Stimulated activated CD8-positive, alpha-beta memory T cell treated with anti-CD3 and anti-CD28 coated beads, Interleukin-4, amount 100 ng/mL, for 24 hours (primary cell): ENCODE measurements at places on chromosomes 13 and 19.

DNA sequence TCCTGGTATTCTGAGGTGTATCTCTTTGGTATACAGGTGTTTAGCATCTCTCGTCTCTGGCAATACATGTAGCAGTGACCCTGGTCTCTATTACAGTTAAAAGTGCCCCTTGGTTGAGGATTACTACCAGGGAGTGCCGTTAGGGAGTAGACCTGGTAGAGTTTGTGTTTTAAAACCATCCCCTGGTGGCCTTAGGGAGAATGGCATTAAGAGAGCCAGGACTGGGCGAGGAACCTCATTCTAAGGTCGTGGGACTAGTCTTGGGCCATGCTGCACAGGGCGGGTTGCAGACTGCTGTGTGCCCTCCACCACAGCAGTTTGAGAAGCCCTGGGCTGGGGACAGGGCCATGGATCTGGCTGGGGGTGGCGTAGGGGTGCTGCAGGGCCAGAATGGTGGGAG, 35.0 kb downstream of the B3GLCT start:
- no peak for DNase-seq

GRCh38 chr13:90156390-90156789, 1191.1 kb upstream of the MIR17HG start:
- DNase-seq, result no peak

GRCh38 chr19:8490395-8490760, 12.1 kb downstream of the PRAM1 start:
- no peak for DNase-seq

DNA sequence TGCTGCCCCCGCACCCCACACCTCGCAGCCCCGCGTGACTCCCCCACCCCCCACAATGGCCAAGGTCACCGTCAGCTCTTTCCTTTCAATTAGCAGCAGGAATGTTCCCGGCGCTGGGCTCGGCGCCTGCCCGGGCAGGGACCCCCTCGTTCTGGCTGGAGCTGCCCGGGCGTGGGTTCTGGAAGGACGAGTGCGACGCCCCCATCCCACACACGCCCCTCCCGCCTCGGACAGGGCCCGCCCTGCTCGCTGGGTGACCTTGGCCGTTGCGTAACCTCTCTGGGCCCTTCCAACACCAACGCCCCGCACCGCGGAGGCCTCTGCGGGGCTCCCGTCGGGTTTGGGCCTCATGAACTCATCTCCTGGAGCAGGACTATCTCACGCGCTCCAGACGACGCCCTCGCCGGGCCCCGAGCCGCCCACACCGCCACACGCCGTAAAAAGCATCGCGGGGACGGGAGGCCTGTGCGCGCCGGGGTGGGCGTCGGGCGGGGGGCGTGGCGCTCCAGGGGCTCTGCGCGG, 10.3 kb downstream of the PALM start:
- DNase-seq, result no peak

DNA sequence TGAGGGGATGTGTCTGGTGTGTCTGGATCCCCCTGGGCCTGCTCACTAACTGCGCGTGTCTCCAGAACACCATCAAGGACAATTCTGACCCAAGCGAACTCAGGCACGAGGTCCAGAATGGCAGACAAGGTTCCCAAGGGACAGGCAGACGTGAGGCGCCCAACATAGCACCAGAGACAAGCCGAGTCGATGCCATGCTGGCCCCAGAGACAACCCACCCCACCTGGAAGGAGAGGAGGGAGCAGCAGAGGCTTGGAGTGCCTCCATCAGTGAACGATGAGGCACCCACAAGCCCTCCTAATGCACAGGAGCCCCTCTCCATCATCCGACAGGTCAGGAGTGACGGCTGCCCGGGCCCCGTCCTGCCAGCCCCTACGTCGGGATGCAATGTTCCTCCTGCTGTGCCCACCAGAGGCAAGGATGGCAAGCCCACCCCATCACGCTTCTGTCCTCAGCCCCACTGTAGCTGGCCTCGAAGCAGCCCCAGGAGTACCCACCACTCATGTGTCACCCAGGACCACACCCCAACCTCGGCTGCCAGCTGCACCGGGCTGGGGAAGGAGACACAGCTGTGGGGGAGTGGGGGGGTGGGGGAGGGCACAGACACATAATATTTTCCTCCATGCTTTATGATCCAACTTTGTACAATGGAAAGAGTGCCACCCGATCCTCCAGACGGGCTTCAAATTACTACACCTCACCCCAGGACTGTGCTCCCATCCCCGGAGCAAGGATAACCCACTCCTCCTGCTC, 11.8 kb downstream of the AP3D1 start:
- no peak for DNase-seq

DNA sequence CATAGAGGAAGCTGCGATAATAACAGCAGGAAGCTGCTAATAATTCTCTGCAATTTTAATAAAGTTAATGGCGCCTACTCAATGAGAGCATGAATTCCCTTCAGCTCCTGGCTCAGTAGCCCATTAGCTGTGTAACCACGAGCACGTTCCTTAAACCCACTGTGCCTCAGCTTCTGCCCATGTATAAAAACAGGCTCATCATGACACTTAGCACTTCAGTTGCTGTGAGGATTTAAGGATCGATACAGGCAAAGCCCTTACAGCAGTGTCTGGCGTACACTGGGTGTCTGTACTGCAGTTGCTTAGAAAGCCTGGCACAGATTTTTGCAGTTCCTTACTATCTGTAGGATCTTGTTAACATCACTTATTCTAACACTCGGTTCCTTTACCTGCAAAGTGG, 673.4 kb upstream of the ARGLU1 start:
- no peak for DNase-seq
